ENCODE measurements at places on chromosomes 2 and 18.
A peak's percentile ranks its signal among the peaks of the same experiment; 100 is the strongest.

DNA sequence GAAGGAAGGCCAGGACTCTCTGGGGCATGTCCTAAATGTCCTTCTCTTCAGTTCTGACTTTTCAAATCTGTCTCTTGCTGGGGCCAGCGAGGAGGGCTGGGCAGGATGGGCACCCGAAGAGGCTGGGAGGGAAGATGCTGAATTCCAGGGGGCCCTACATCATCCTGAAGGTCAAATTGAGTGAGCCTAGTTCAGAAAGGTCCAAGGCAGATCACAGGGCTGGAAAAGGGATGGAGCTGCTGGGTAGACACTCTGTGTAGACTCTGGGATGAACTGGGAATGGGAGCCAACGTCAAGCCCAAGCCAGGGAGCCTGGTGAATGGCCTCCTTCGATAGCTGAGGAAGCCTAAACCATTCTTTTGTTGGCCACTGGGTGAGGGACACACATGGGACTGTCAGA, 133.1 kb downstream of the MYCN start:
- no peak for DNase-seq

GRCh38 chr2:118978064-118978463, 36.1 kb downstream of the MARCO start:
- DNase-seq: no peak

- no peak for DNase-seq
Measured at GRCh38 chr2:184890311-184890710, 292.0 kb downstream of the ZNF804A start.

DNA sequence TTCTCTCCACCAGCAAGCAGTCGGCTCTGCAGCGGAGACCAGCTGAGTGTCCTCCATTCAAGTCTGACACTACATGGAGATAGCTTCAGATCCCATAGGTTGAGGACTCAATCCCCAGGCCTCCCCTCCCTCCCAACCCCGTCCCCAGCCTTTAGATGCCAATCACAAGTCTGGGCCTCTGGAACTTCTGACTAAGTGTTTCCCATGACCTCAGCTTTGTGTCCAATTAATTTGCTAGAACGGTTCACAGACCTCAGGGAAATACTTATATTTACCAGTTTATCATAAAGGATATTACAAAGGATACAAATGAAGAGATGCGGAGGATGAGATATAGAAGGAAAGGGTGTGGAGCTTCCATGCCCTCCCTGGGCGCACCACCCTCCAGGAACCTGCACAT, 77.4 kb downstream of the MERTK start:
- no peak for DNase-seq

DNA sequence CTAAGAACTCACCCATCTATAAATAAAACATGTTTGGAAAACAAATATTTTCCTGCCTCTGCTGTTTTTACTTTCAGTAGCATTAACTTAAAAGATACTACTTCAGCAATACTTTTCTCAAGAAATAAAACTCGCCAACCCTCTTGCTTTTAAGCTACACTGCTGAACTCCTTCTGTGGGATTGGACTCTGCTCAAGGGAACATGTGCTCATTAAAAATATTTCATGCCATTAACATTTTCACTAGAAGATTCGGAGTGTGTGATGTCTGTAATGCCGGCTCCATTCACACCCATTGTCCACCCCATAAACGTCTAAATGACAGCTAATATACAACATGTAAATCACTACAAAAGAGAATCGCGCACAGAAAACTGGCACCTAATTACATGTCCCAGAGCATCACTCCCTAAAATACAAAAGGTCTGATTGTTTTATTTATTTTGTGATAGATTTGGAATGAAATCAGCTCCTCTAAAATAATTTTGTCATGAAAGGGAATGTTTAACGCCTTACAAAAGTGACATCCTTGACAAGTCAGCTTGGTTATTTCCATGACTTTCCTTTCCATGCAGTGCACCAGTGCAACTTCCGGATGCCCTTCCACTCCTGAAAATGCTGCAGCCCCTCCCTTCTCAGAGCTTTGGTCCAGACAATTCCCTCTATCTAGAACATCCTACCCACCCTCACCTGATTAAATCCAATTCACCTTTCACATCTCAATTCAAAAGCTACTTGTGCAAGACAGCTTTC, 73.1 kb downstream of the ANKRD44 start:
- no peak for DNase-seq

DNA sequence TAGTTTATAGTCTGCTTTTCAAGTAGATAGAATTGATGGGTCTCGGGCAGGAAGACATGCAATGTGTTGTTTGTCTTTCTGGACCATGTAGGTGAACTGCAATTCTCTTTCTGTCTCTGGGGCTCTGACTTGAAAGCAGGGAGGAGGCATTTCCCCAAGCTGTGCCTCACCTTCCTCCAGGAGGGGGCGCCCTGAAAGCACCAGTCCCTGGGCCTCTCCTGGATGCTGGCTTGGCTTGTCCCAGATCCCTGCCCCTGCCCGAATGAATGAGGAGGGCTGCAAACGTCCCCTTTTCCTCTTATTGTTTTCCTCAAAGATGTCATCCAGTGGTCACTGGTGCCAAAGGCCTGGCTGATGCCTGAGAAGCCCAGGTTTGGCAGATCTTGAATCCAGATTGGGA, 270.6 kb downstream of the CELF4 start:
- no peak for DNase-seq

- DNase-seq: no peak
Measured at GRCh38 chr2:141523199-141523598, 607.6 kb downstream of the LRP1B start.

DNA sequence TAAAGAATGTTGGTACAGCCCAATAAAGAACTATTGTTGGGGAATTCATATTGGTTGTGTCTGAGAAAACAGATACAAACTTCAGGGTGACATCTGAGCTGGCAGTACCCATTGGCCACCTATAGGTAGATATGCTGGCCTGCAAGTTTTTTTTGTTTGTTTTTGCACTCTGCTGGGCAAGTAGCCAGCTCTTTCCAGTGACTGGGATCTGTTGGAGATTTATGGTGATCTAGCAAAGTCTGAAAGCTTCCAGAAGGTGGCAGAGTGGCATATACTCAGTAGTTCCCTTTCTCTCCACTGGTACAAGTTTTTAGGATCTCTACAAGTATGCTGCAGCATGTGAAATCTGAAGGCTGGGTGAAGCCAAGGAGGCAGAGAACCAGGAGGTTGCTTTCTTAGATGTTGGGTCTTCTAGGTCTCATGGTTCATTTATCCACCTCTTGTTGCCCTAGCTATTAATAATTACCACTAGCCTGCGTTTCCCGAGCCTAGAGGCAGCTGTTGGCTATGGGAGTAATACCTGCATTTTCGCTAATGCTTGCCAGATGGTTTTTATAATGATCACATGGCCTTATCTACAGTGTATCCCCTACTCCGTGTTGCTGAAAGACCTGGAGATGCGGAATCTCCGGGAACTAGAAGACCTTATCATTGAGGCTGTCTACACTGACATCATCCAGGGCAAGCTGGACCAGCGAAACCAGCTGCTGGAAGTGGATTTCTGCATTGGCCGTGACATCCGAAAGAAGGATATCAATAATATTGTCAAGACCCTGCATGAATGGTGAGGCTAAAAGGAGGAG, 9.5 kb downstream of the COPS7B start:
- DNase-seq: no peak

GRCh38 chr18:13229001-13229671, 10.6 kb downstream of the LDLRAD4 start:
- DNase-seq: no peak

GRCh38 chr2:112985090-112985489, 7.3 kb downstream of the IL36G start:
- no peak for DNase-seq

DNA sequence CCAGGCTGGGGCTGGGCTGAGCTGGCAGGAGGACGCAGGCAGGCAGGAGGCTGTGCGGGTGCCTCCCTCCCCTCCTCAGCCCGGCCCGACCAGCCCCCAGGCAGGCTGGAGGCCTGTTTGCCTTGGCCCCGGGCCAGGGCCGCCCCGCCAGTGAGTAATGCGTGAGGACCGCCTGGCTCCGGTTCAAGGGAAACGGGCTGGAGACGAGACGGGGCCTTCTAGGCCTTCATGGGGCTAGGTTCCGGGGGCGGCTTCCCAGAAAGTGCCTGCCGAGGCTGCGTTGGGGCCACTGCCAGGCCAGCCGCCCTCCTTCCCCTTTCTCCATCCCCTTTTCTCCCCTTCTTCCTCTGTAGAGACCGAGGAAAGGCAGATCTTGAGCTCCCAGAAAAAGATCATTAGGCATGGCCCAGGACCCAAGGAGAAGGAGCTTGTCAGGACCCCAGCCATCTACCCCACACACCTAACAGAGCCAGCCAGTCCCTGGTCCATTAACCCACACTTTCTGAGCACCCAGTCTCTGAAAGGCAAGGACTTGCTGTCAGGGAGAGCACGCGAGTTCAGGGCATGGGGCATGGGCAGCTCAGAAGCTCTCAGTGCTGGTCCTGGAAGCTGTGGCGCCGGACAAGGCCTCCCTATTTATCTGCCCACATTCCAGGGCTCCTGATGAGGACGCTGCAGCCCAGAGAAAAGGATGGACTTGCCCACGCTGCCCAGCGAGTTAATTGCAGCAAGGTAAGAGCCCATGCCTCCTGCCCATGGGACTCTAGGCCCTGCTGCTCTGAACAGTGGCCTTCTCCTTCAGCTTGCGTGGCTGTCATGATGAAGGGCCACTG, 48.5 kb downstream of the SMAD7 start:
- DNase-seq: peak; percentile 92

DNA sequence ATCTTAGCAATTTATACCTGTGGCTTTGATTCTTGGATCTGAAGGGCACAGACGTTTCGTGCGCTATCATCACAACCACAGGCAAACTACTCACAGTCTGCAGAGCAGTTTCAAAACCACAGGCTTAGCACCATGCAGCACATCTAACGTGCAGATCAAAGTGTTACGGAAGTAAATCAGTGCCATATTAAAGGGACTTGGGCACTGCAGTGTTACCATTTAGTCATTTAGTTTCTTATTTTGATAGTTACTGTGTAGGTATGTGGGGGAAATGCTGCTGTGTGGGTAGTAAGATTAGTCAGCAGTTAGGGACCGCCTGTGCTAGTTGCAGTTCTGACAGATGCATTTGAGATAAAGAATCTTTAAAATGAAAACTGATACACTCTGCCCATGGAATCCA, 384.0 kb downstream of the NBAS start:
- DNase-seq: no peak

GRCh38 chr2:167729911-167730310, 517.5 kb downstream of the STK39 start:
- no peak for DNase-seq

GRCh38 chr2:217086718-217087117, 226.9 kb upstream of the TNP1 start:
- DNase-seq: no peak

DNA sequence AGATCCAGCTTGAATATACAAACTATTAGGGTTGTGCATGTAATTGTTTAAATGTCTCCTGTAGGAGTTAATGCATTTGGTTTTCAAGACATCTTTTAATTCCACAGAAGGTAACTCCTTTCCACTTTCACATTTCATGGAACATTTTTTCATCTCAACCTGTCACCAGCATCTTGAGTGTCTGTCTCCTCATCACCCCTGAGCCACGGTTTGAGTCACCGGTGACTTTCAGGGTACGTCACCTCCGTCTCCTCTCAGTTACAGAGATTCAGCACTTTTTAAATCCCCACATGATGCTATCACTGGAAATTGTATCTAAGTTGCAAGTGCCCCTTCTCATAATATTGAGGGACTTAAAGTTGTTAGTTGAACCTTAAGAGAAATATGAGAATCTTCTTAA, 25.3 kb downstream of the GPR55 start:
- no peak for DNase-seq

- DNase-seq: no peak
Measured at GRCh38 chr2:43524177-43524965, 71.5 kb downstream of the THADA start.

GRCh38 chr2:71618327-71619113, 165.2 kb downstream of the DYSF start:
- DNase-seq: no peak

DNA sequence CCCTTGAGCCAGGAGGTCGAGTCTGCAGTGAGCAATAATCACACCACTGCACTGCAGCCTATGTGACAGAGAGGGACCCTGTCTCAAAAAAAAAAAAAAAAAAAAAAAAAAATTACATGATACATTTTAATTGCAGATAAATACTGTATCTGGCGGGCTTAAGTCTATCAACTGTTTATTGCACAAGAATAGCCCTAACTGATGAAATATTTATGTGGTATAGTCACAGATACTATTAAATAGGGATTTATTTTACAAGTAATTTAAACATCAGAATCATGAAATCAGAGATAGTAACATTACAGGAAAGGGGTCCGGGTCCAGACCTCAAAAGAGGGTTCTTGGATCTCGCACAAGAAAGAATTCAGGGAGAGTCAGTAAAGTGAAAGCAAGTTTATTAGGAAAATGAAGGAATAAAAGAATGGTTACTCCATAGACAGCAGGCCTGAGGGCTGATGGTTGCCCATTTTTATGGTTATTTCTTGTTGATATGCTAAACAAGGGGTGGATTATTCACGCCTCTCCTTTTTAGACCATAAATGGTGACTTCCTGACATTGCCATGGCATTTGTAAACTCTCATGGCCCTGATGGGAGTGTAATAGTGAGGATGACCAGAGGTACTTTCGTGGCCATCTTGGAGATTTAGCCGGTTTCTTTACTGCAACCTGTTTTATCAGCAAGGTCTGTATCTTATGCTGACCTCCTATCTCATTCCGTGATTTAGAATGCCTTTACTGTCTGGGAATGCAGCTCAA, 166.6 kb downstream of the PMAIP1 start:
- no peak for DNase-seq

DNA sequence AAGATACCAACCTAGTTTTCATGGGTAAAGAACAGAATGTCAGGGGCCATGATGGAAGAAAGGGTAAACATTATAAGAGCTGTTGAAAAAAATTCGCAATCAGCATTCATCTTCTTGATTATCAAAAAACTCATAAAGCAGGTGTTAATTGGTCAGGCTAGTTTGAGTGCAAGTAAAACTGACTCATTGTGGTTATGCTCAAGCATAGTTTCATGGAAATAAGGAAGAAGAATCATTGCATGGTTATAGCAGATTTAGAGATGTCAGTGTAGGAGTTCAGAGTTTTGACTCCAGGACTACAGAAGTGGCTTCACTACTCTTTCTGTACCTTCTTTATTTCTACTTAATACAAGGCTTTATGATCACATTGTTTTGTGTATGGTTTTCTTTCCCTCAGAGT, 26.9 kb upstream of the CDH19 start:
- DNase-seq: no peak

DNA sequence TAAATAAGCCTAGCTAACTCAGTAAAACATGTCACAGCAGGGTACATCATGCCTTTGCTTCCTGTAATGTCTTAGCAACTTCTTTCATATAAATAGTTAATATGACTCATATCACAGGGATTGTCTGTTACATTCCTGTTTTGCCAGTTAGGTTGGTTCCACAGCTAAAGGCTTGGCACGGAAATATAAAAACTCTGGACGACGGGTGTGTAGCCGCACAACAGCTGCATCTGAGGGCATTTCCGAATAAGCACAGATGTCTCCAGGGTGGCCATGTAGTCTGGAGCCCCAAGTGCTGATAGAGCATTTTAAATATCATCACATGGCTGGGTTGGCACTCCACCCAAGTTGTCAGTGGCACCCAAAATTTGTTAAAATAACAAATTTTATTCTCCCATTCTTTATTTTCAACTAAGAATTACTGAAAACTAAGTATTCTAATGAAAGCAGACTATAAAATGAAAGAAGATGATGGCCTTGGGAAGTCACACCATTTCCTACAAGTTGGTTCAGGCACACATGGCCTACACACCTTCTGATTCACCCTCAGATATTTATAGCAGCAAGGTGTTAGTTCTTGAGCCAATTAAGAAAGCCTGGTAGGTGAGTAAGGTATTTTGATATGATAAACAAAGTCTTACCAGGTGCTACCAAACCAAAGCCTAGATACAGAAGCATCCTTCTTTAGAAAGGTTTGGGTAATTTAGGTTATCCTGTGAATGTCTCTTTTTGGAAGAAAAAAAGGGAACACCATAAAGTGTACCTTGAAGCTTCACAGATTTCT, 61.8 kb upstream of the STK17B start:
- no peak for DNase-seq
